AML-193 (cell line): ENCODE measurements at places on chromosomes 7 and 10.

GRCh38 chr10:70250961-70251680 is 17.9 kb upstream of the PPA1 start:
- no peak for DNase-seq

DNA sequence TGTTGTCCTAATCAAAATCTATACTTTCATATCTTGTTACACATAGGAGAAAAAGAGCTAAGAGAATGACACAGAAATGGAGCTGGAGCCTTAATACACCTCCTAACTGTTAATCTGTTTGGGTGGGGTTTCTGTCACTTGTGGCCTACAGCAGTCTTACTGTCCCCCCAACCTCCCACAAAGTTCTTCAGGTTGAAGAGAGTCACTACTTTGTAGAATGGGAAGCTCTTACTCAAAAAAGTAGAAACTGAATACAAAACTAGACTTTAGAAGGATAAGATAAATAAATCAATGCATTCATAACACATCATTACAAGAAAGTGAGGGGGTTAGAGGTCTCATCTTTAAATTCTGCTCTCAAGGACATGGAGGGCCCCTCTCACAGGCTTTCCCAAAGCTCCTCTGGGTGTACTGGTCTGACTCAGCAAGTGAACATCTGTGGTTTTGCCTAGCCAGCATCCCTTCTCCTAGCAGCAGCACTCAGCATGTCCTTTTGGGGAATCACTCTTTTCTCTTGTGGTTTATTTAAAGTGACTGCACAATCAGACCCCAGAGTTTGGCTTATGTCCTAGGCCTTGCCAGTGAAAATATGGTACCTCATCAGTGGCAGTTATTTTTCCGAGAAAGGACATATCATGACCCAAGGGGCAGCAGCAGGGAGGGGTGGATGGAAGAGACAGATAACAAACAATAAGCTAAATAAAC is 2.0 kb upstream of the BLVRA start:
- DNase-seq, result no peak

- DNase-seq, result no peak
Measured at GRCh38 chr7:142608630-142609428, 140.4 kb upstream of the PRSS1 start.

DNA sequence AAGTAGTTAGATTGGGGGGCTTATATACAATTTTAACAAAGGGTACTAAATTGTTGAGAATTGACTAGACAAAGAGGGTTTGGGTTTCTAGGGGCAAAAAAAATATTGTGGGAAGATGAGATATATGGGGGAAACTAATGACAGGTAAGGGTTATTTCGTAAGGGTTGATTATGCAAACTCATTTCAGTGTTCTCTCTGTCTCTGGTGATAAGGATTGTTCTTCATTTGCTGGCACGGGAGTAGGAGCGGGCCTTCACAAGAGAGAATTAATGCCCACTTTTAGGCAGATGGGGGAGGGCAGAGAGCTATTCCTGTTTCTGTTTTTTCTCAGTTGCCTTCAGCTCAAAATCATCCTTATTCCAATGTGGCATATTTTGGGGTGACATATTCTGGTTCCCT is 258.4 kb downstream of the EXOC4 start:
- no peak for DNase-seq

- DNase-seq, result peak; percentile 18
Measured at GRCh38 chr7:120941064-120941463, 9.5 kb upstream of the ING3 start.

- DNase-seq, result no peak
Measured at GRCh38 chr10:92149261-92149660, 141.6 kb downstream of the CPEB3 start.

GRCh38 chr10:73413528-73414229 is at the start of gene ANXA7:
ANXA7 (minus strand) TSS chr10:73414058; CDS start chr10:73400856, 13,202 bp downstream.
- peak; percentile 84 for DNase-seq

- no peak for DNase-seq
Measured at GRCh38 chr10:76190634-76191270, 759.3 kb downstream of the LRMDA start.

- DNase-seq, result no peak
Measured at GRCh38 chr10:25820472-25820871, 113.6 kb upstream of the MYO3A start.

DNA sequence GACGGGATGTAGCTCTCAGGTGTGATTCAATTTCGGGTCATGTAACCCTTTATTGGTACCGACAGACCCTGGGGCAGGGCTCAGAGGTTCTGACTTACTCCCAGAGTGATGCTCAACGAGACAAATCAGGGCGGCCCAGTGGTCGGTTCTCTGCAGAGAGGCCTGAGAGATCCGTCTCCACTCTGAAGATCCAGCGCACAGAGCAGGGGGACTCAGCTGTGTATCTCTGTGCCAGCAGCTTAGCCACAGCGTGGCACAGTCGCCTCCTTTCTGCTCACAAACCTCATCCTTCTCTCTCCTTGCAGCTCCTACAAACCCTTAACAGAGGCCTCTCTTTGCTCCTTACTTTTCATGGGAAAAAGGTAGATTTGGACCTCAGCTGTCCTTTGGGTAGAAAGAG is 197.5 kb upstream of the PRSS58 start:
- DNase-seq, result no peak

DNA sequence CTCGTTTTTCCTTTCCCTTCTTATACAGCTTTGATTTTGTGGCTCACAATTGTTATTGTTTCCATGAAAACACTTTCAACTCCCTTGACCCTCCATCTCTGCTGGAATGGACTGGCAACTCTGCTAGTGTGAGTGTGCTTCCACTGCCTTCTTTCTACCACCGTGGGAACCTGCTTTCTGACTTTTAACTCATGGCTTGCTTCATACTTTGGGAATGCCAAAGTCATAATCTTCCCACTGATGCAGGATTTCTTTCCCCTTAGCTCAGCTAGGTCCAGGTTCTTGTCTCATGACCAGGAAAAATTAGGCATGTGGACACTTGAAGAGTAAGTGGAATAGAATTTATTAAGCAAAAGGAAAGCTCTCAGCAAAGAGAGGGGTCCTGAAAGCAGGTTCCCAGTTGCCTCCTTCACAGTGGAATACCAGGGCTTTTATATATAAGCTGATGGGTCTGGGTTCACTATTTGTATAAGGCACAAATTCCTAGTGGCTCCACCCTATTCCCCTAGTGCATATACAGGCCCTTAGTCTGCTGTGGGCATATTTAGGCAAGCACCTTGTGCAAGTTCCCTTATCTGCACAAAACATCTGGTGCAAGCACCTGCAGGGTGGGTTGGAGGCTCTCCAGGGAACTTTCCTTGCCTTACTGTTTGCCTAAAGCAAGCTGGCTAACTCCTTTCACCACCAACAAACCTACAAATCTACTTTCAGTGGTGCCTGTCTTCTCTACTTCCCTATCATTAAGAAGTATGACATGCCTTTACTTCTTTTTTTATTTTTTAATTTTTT is 119.5 kb downstream of the CFAP58 start:
- no peak for DNase-seq

- no peak for DNase-seq
Measured at GRCh38 chr7:103569621-103570305, 123.8 kb upstream of the SLC26A5 start.

- no peak for DNase-seq
Measured at GRCh38 chr10:71138166-71138830, 74.1 kb upstream of the UNC5B start.

DNA sequence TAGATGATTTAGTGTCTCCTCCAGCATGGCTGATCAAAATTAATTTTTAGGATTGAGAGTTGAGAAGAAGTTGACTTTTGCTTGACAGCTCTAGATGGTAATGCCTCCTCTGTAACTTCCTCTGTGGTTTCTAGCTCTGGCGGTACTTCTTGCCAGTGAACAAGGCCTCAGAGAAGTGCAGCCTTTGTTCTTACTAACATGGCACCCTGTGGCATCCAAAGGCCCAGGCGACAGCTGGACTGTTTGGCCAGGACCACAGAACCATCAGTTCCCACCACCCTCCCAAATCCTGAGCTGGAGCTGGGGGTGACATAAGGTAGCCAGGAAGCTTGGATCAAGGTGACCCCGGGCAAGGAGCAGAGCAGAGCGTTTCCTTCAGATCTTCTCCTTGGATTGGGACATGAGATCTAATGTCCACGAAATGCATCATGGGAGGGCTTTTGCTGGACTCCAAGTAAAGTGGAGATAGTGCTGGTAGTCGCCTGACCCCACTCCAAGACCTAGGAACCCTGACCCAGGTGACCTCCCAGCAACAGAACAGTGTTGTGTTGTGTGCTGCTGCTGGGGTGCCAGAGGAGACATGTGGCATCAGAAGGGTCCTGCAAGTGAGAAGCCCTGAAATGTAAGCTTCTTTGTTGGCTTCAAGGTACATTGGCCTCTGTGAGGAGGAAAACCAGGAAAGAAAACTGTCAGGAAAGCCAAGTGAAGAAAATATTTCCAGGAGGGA is 41.8 kb downstream of the APBB1IP start:
- DNase-seq, result peak; percentile 64

GRCh38 chr10:131726967-131727366 is 173.8 kb upstream of the PPP2R2D start:
- no peak for DNase-seq

- DNase-seq, result no peak
Measured at GRCh38 chr10:30036811-30037210, 22.6 kb downstream of the JCAD start.

DNA sequence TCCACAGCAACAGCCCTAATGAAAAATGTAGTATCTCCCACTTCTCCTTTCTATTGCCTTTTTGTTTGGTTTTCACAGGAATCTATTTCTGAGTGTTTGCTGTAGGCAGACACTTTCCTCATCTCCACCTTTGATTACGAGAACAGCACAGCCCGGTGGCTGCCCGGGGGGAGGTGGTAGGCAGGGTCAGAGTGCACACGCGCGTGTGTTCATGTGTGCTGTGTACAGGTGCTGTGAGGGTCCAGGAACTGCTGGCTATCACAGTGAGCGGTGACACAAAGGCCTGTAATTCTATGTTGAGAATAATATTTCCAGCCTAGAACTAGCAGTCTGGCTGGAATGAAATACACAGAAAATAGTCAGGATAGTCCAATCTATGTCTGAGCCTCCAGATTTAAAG is 212.8 kb downstream of the ADARB2 start:
- no peak for DNase-seq

- DNase-seq, result no peak
Measured at GRCh38 chr10:126972635-126973414, 67.6 kb downstream of the DOCK1 start.

DNA sequence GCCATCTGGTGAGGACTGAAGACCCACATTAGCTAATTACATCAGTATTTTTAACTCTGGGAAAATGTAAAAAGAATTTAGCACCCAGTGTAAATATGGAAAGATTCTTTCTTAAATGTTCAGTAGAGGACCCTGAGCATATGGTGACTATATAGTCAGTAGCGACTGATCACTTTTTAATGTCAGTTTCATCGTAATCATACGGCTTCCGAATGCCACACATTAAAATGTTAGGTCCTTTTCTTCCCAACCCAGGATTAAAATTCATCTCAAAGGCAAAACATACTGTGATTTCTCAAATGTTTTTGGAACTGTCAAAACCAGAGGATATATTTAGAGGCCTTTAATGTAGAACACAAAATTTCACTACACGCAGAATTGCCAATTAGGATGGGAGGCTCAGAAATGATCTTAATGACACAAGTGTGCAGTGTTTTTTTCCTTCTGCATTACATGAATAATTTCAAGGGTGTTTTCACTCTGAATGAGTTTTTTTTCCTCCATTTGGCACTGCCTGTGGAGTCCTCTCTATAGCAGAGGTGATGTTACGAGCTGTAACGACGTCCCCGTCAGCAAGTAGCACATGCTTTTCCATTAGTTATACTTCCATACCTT is 382.7 kb downstream of the PAXIP1 start:
- DNase-seq, result no peak

DNA sequence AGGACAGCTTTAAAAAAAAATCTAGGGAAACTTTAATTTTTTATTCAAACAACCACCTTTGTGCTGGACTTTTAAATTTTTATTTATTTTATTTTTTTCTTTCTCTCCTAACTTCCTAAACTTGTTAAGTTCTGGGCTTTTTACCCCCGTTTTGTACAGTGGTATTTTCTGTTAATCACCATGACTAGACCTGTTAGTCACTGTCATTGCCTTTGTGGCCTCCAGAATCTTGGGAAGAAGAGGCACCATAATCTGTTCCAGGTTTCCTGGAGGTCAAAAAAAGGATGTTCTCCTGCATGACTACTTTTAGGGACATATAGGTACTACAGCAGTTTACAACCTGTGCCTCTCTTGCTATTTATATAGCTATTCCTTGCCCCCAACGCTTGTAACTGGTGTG is 31.1 kb upstream of the DDX50 start:
- DNase-seq, result no peak

DNA sequence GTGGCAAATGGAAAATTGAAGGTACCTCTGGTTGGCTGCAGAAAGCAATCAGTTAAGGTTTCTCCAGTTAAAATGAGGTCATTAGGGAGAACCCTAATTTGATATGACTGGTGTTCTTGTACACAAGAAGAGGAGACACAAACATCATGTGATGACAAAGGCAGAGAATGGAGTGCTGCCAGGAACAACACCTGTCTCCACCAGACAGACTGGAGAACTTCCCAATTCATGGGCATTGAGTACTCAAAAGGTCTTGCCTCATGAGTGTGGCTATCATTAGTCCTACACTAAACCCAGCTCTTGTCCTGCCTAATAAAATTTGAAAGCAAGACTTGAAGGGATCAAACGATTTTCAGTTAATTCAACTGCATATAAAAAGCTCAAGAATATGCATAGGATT is 152.6 kb downstream of the PTPN20 start:
- DNase-seq, result no peak

GRCh38 chr10:99914236-99914635 is 95.5 kb downstream of the DNMBP start:
- no peak for DNase-seq

- no peak for DNase-seq
Measured at GRCh38 chr7:99395616-99396327, 12.6 kb downstream of the PDAP1 start.

GRCh38 chr10:116989439-116989838 is 15.5 kb downstream of the SHTN1 start:
- DNase-seq, result no peak

GRCh38 chr7:47326808-47327207 is 255.1 kb downstream of the TNS3 start:
- no peak for DNase-seq

- no peak for DNase-seq
Measured at GRCh38 chr10:21055339-21056135, 158.4 kb upstream of the NEBL start.
